ENCODE measurements at places on chromosomes 2 and 18. TPM values are rescaled to one million over a fixed set of nuclear protein-coding genes. Genes with fewer than 3 reads are reported as not detected.

PDE11A gene
- total RNA-seq, result 0.50 TPM

TYMS gene
- 22.9 TPM for total RNA-seq

HOXD13 gene
- not detected for total RNA-seq

CCNT2 gene
- 23.1 TPM for total RNA-seq

DES gene
- 3.0 TPM for total RNA-seq

CHAC2 gene
- 0.78 TPM for total RNA-seq

NEB gene
- 0.33 TPM for total RNA-seq

LRP1B gene
- total RNA-seq, result 0.03 TPM

RAPH1 gene
- total RNA-seq, result 35.6 TPM

Measured in smooth muscle cell of the pulmonary artery (primary cell).